Activated T-cell treated with anti-CD3 and anti-CD28 coated beads, Interleukin-2, amount 50 U/mL, for 72 hours (primary cell): ENCODE measurements at places on chromosomes 2 and 18. TPM values are rescaled to one million over a fixed set of nuclear protein-coding genes. Genes with fewer than 3 reads are reported as not detected.
A peak's percentile ranks its signal among the peaks of the same experiment; 100 is the strongest.

GRCh38 chr18:7755753-7756475 lies 188.8 kb downstream of the PTPRM start:
- H3K36me3 ChIP-seq = no peaks in the 10 kb centered on the region
- no peaks in the 10 kb centered on the region for H3K27me3 ChIP-seq
- DNase-seq = no peak
- no peak overlapping the region for H3K4me3 ChIP-seq
- no peaks in the 10 kb centered on the region for H3K4me1 ChIP-seq

- peaks cover 49% of the 10 kb centered on the region for H3K27me3 ChIP-seq
- no peak overlapping the region for H3K27ac ChIP-seq
- H3K4me3 ChIP-seq = no peak overlapping the region
- no peak for DNase-seq
- H3K36me3 ChIP-seq = no peaks in the 10 kb centered on the region
- peaks cover 8% of the 10 kb centered on the region for H3K4me1 ChIP-seq
Observed at GRCh38 chr2:181672255-181673008, 7.9 kb downstream of the NEUROD1 start.

- H3K36me3 ChIP-seq = peaks cover 11% of the 10 kb centered on the region
- DNase-seq = no peak
- H3K4me1 ChIP-seq = peaks cover 17% of the 10 kb centered on the region
- H3K27me3 ChIP-seq = no peaks in the 10 kb centered on the region
- no peak overlapping the region for H3K4me3 ChIP-seq
Observed at GRCh38 chr2:112805542-112805941, 21.2 kb upstream of the IL1A start.

DNA sequence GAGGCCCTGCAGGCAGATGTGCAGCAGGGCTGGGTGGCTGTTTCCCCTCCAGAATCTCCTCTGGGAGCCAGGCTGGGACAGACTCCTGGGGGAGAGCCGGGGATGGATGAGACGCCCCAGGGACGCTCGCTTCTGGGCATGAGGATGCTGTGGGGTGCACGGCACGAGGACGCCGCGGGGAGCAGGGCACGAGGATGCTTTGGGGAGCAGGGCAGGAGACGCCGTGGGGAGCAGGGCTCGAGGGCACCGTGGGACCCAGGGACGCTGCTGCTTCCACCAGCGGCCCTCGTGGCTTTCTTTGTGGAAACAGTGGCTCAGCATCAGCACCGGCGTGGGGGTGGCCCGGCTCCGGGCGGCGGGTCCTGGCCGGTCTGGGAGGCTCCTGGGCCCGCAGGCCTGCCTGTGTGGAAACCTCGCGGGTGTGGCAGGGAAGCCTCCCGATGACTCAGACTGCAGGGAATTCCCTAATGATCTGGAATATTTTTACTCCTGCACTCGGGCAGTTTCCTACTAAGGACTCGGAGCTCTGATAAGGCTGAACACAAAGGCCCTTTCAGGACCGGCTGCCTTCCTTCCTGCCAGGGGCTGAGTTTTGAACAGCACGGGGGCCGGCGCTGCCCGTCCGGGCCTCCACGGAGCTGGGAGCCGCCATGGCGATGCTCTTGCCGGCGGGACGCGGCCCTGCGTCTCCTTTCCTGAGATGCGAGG lies 62.6 kb downstream of the NFATC1 start:
- H3K4me3 ChIP-seq = no peak overlapping the region
- H3K27me3 ChIP-seq = no peaks in the 10 kb centered on the region
- peaks cover 6% of the 10 kb centered on the region for H3K4me1 ChIP-seq
- no peak for DNase-seq
- no peak overlapping the region for H3K27ac ChIP-seq

- peak overlapping the region; percentile 79 for H3K27ac ChIP-seq
- H3K4me1 ChIP-seq = peaks cover 10% of the 10 kb centered on the region
- DNase-seq = no peak
- no peak overlapping the region for H3K4me3 ChIP-seq
Observed at GRCh38 chr2:236170590-236171165, 2.5 kb upstream of the GBX2 start.

- H3K27ac ChIP-seq = no peak overlapping the region
- no peak overlapping the region for H3K4me3 ChIP-seq
- H3K36me3 ChIP-seq = no peaks in the 10 kb centered on the region
- no peaks in the 10 kb centered on the region for H3K4me1 ChIP-seq
- peak; percentile 27 for DNase-seq
Observed at GRCh38 chr18:1663879-1664705, 759.4 kb downstream of the ADCYAP1 start.

- H3K27me3 ChIP-seq = peaks cover 8% of the 10 kb centered on the region
- H3K4me3 ChIP-seq = no peak overlapping the region
- peaks cover 26% of the 10 kb centered on the region for H3K4me1 ChIP-seq
- H3K27ac ChIP-seq = no peak overlapping the region
- no peak for DNase-seq
Observed at GRCh38 chr2:46329340-46329739, 32.1 kb downstream of the EPAS1 start.

- no peak overlapping the region for H3K4me3 ChIP-seq
- peaks cover 2% of the 10 kb centered on the region for H3K36me3 ChIP-seq
- H3K27me3 ChIP-seq = no peaks in the 10 kb centered on the region
- H3K27ac ChIP-seq = no peak overlapping the region
Observed at GRCh38 chr2:69411120-69411519, 24.1 kb upstream of the GFPT1 start.

- H3K27me3 ChIP-seq = no peaks in the 10 kb centered on the region
- H3K4me1 ChIP-seq = no peaks in the 10 kb centered on the region
- no peak overlapping the region for H3K4me3 ChIP-seq
- H3K36me3 ChIP-seq = peaks cover 3% of the 10 kb centered on the region
- no peak overlapping the region for H3K27ac ChIP-seq
Observed at GRCh38 chr2:88811233-88811632, 119.8 kb downstream of the RPIA start.

- peaks cover 7% of the 10 kb centered on the region for H3K36me3 ChIP-seq
- no peak overlapping the region for H3K4me3 ChIP-seq
- H3K27ac ChIP-seq = no peak overlapping the region
- DNase-seq = no peak
Observed at GRCh38 chr18:44764863-44765262, 84.2 kb downstream of the SETBP1 start.

GRCh38 chr2:165889158-165889557 lies 64.4 kb downstream of the TTC21B start:
- no peak overlapping the region for H3K4me3 ChIP-seq
- DNase-seq = no peak
- H3K36me3 ChIP-seq = peaks cover 8% of the 10 kb centered on the region
- no peaks in the 10 kb centered on the region for H3K27me3 ChIP-seq
- H3K27ac ChIP-seq = no peak overlapping the region
- H3K4me1 ChIP-seq = no peaks in the 10 kb centered on the region

- H3K36me3 ChIP-seq = peaks cover 7% of the 10 kb centered on the region
- DNase-seq = no peak
- H3K4me1 ChIP-seq = peaks cover 6% of the 10 kb centered on the region
- H3K27me3 ChIP-seq = no peaks in the 10 kb centered on the region
- no peak overlapping the region for H3K4me3 ChIP-seq
Observed at GRCh38 chr18:9348079-9348671, 13.6 kb downstream of the TWSG1 start.

- no peaks in the 10 kb centered on the region for H3K27me3 ChIP-seq
- no peaks in the 10 kb centered on the region for H3K4me1 ChIP-seq
- no peak overlapping the region for H3K4me3 ChIP-seq
- no peak for DNase-seq
- no peaks in the 10 kb centered on the region for H3K36me3 ChIP-seq
Observed at GRCh38 chr2:209348433-209348832, 75.4 kb upstream of the MAP2 start.

DNA sequence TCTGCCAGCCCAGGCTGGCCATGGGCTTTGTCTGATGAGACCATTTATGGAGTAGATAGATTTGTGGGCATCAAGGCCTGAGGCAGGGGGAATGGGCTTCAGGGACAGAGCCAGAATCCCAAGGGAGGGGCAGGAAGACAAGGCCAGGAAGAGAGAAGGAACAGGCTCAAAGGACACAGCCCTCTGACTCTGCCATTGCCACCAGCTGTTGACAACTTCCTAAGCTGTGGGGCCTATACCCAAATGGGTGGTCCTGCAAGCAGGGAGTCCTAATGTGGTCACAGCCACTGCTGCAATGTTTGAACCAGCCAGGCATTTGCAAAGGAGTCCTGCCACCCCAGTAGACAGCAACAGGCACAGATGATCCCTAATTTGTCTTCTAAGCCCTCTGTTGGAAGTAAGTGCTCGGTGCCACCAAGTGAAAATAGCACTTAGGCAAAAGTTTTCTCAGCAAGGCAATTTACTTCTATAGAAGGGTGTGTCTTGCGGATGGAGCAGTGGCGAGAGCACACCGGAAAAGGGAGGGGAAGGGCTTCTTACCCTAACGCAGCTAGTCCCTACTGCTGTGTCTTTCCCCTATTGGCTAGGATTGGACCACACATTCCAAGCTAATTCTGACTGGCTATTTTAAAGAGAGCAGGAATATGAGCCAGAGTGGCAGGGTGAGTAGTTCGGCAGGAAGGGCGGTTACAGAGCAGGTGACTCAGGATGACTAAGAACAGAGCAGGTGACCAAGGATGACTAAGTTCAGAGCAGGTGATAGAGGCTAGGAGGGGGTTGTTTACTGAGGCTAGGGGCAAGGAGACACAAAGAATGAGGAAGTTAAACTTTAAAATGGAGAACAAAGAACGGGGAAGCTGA lies 47.2 kb downstream of the C1QL2 start:
- H3K36me3 ChIP-seq = peaks cover 6% of the 10 kb centered on the region
- no peak for DNase-seq
- no peaks in the 10 kb centered on the region for H3K4me1 ChIP-seq
- H3K27ac ChIP-seq = no peak overlapping the region
- no peak overlapping the region for H3K4me3 ChIP-seq

DNA sequence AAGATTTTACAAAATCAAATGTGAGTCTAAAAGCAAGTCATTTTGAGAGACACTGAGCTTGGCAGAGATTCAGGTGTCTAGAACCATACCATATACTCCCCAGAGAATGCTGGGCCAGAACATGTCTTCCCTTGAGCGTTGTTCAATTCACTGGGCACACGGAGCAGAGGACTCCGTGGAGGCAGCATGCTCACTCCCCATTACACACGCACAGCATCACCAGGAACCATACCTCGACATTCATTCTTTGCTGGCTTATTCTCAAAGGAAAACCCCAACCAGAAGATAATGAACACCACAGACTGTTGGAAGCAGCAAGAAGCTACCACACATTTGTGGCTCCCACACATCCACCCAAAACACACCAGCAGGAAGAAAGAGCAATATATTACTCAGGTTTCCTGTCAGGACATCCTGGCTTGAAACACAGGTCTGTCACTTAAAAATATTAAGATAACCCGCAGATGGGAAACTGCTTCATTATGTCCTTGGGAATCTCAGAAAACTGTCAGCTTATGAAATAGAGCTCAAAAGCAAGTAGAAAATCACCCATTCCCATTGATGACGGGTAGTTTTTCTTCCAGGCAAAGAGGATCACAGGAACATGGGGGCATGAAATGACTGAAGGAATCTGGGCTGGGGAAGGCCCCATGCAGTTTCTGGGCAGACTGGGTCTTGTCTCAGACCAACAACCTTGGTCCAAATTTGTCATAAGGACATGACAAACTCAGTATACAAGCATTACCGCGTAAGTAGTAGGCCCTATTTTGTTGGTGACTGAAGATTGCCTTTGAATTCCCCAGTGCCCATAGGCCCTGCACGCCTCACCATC lies 46.4 kb downstream of the PCBP1 start:
- peaks cover 3% of the 10 kb centered on the region for H3K36me3 ChIP-seq
- peak; percentile 43 for DNase-seq
- H3K27me3 ChIP-seq = no peaks in the 10 kb centered on the region
- H3K4me1 ChIP-seq = peaks cover 93% of the 10 kb centered on the region
- H3K27ac ChIP-seq = peak overlapping the region; percentile 97
- H3K4me3 ChIP-seq = peak overlapping the region; percentile 87

GRCh38 chr2:99398303-99398702 lies 61.1 kb downstream of the EIF5B start:
- H3K4me3 ChIP-seq = no peak overlapping the region
- H3K27ac ChIP-seq = peak overlapping the region; percentile 56
- H3K36me3 ChIP-seq = peaks cover 41% of the 10 kb centered on the region
- H3K4me1 ChIP-seq = peaks cover 4% of the 10 kb centered on the region

DNA sequence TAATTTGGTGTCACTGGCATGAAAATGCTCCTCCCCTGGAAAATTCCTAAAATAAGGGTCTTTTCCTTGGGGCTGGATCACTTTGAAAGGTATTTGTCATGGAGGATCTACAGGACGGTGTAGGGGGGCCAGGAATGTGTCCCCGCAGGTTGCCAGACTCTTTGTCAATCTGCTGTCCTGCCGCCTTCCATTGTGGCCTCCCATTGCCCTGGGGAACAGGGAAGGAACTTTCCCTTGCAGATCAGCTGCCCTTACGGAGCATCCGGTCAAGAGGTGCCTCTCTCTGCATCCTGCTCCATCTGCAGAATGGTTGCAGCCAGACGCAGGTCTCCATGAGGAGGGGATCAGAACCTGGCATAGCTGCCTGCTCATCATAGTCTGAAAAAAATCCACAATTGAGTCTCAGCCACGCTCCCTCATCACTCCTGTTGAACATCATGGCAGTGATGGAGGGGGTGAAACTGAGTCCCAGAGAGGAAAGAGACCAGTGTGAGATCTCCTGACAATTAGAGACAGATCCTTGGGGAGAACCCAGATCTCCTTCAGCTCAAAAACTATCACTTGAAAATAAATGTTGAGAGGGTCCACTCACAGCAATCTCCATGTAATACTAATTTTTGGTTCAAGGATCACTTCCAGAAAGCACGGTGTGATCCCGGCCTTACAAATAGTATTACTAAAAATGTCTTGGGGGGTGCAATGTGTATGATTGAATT lies 244.8 kb downstream of the MYCN start:
- no peaks in the 10 kb centered on the region for H3K36me3 ChIP-seq
- no peak overlapping the region for H3K27ac ChIP-seq
- no peaks in the 10 kb centered on the region for H3K4me1 ChIP-seq
- no peak for DNase-seq

GRCh38 chr2:5983511-5984272 lies 291.5 kb downstream of the SOX11 start:
- DNase-seq = no peak
- H3K4me3 ChIP-seq = no peak overlapping the region
- H3K27me3 ChIP-seq = no peaks in the 10 kb centered on the region
- H3K36me3 ChIP-seq = no peaks in the 10 kb centered on the region
- H3K27ac ChIP-seq = no peak overlapping the region

- no peak overlapping the region for H3K4me3 ChIP-seq
- no peak for DNase-seq
- H3K27ac ChIP-seq = no peak overlapping the region
- no peaks in the 10 kb centered on the region for H3K36me3 ChIP-seq
- no peaks in the 10 kb centered on the region for H3K27me3 ChIP-seq
Observed at GRCh38 chr2:112152476-112153178, 14.4 kb downstream of the FBLN7 start.

Gene C2orf66
- total RNA-seq = 0.60 TPM

Gene GALNT5
- total RNA-seq = not detected

Gene KIAA2012
- total RNA-seq = not detected

Gene FSHR
- not detected for total RNA-seq

Gene GKN2
- not detected for total RNA-seq

Gene SPDYA
- total RNA-seq = 1.1 TPM

Gene SKA1
- total RNA-seq = 63.2 TPM

Gene CCDC68
- total RNA-seq = not detected

Gene CCDC178
- not detected for total RNA-seq

Gene TOGARAM2
- 4.0 TPM for total RNA-seq

Gene SERPINB10
- total RNA-seq = 2.8 TPM

Gene SMYD1
- total RNA-seq = not detected
